ENCODE measurements at places on chromosomes 11 and 22. TPM values are rescaled to one million over a fixed set of nuclear protein-coding genes. Genes with fewer than 3 reads are reported as not detected.

- no peak for DNase-seq
- H3K4me1 ChIP-seq = no peaks in the 10 kb centered on the region
- no peaks in the 10 kb centered on the region for H3K36me3 ChIP-seq
These were observed 35.9 kb downstream of the LRRC10B start for GRCh38 chr11:61544466-61544865.

- peak overlapping the region; percentile 49 for H3K27ac ChIP-seq
- peaks cover 2% of the 10 kb centered on the region for H3K36me3 ChIP-seq
- no peaks in the 10 kb centered on the region for H3K27me3 ChIP-seq
These were observed 4.9 kb downstream of the HTATIP2 start for GRCh38 chr11:20368438-20368837.

DNA sequence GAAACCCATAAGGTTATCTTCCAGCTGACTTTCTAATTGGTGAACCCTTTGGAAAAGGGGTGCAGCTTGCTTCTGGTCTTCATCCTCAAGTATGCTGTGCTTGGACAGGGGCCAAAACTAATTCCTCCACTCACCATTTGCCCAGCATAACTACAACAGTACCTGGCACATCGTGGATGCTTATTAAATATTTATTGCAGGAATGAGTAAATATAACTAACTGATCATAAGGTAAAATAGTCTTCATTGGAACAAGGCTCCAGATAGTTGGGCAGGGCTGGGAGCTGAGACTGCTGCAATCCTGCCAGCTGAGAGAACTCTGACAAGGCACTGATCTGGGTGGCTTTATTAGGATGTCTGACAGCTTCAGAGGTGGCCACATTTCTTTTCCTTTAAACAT lies 2.4 kb upstream of the SIDT2 start:
- H3K27me3 ChIP-seq = no peaks in the 10 kb centered on the region
- H3K27ac ChIP-seq = no peak overlapping the region
- peaks cover 21% of the 10 kb centered on the region for H3K4me1 ChIP-seq
- 0 out of 2 replicates have a peak, but pooled peaks cover 3% of the 10 kb centered on the region for H3K36me3 ChIP-seq
- H3K4me3 ChIP-seq = no peak overlapping the region
- no peak for DNase-seq

DNA sequence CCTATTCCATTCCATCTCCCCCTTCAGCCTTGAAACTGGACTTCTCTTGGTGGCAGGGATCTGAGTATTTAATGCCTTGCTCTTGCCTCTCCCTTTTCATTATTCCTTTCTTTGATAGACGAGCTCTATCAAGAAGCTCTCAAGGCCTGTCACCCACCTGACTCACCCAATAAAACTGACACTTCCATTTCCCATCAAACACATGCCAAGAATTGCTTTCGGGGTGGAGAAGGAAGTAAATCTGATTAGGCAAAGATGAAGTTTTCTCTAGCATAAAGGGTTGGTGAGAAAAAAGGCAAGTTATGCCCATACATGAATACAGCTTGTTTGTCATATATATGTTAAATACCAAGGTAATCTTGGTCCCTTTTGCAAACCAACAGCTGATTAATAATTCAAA lies 34.9 kb upstream of the MYEOV start:
- H3K27me3 ChIP-seq = no peaks in the 10 kb centered on the region
- no peak overlapping the region for H3K27ac ChIP-seq
- no peaks in the 10 kb centered on the region for H3K36me3 ChIP-seq
- no peaks in the 10 kb centered on the region for H3K4me1 ChIP-seq
- H3K4me3 ChIP-seq = no peak overlapping the region

DNA sequence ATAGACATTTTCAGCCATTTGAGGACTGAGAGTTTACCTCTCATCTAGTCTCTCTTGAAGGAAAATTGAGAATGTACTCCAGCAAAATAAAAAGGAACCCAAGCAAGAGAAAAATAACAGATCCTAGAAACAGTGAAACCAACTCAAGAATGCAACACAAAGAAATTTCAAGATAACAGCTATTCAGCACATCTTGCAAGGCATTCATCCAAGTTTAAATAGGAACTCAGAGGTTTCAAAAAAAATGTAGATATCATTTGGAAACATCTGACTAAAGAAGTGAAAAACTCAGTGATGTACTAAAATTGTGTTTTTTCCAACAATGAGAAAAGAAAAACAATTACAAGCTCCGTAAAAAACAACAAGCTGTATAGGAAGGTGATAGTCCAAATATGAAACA lies 76.4 kb downstream of the TMEM135 start:
- H3K36me3 ChIP-seq = no peaks in the 10 kb centered on the region
- H3K4me1 ChIP-seq = 0 out of 2 replicates have a peak, but pooled peaks cover 2% of the 10 kb centered on the region
- H3K27me3 ChIP-seq = no peaks in the 10 kb centered on the region
- H3K4me3 ChIP-seq = no peak overlapping the region
- DNase-seq = no peak

DNA sequence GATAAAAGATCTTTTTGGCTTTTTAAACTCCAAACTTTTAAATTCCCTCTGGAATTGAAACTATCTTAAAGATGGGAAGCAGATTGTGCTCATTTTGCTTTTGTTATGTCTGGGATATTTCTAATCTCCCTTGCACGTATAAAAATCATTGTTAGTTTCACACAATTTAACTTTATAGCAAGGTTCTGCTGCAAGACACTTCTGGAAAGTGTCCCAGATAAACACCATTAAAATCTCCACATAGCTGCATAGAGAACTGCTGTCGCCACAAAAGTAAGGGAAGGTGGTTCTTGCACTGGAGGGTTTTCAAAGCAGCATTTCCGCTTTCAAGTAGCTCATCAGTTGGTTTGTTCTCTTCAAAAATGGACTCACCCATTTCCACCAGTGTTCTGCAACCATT lies 11.8 kb downstream of the PTS start:
- no peak for DNase-seq
- H3K4me1 ChIP-seq = peaks cover 3% of the 10 kb centered on the region
- H3K4me3 ChIP-seq = no peak overlapping the region
- H3K36me3 ChIP-seq = peaks cover 16% of the 10 kb centered on the region
- no peak overlapping the region for H3K27ac ChIP-seq

- H3K36me3 ChIP-seq = no peaks in the 10 kb centered on the region
- peaks cover 7% of the 10 kb centered on the region for H3K27me3 ChIP-seq
- no peaks in the 10 kb centered on the region for H3K4me1 ChIP-seq
- no peak overlapping the region for H3K27ac ChIP-seq
- no peak overlapping the region for H3K4me3 ChIP-seq
- DNase-seq = no peak
These were observed 31.8 kb downstream of the FEZ1 start for GRCh38 chr11:125464270-125464662.

DNA sequence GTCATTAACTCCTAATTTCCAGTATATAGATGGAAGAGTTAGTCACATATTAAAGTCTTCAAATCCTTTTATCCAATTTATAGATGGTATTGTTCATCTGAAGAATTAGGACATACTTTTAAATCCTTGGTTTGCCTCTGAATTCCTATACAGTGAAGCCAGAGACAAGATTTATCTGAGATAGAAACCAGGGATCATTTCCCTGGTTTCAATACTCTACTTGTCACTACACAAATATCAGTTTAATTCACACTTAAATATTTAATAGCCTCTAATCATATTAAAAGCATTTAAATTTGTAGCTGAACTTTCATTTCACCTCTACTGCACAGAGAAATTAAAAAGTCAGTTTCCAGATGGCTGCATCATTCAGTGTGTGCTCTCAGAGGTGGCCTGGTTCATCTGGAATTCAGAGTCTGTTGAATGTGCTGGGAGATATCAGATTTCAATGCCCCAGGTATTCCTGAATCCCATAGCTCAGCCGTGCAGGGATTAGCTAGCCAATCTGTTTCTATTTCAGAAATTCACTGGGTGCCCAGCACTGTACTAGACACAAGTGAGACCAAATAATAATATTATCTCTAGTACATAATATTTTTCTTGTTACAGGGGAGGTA lies 344.3 kb downstream of the AASDHPPT start:
- no peaks in the 10 kb centered on the region for H3K36me3 ChIP-seq
- no peaks in the 10 kb centered on the region for H3K4me1 ChIP-seq
- H3K27ac ChIP-seq = no peak overlapping the region
- DNase-seq = no peak

DNA sequence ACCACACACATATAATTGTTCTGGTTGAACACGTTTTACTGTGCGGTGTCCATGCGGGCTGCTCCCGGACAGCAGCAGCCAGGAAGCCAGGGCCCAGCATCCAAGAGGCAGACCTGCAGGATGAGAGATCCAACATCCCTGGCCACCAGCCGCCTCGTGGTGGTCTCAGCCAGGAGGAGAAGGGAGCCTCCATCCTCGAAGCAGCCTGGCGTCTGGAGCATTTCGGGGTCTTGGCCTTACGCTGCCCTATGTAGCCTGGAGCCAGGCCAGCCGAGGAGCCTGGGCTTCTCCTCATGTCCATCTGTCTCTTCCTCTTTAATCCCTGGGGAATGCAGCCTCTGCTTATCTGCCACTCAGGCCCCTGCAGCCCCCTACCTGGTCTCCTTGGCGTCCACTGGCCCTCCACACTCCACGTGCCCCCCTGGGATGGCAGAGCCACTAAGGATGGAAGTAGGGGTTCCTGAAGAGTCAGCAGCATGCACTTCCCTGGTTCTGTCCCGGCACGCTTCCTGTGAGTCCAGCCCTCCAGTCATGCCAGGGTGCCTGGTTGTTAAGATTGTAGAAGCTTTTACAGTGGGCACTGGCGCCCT lies 253.2 kb downstream of the TBC1D22A start:
- H3K36me3 ChIP-seq = no peaks in the 10 kb centered on the region
- no peak overlapping the region for H3K27ac ChIP-seq
- DNase-seq = no peak

GRCh38 chr11:67576735-67577475 lies 6.7 kb upstream of the GSTP1 start:
- H3K4me3 ChIP-seq = no peak overlapping the region
- peaks cover 15% of the 10 kb centered on the region for H3K4me1 ChIP-seq
- H3K27me3 ChIP-seq = no peaks in the 10 kb centered on the region
- H3K27ac ChIP-seq = no peak overlapping the region
- no peaks in the 10 kb centered on the region for H3K36me3 ChIP-seq

- 0 out of 2 replicates have a peak, but pooled peaks cover 3% of the 10 kb centered on the region for H3K27me3 ChIP-seq
- DNase-seq = no peak
- H3K4me3 ChIP-seq = no peak overlapping the region
- H3K4me1 ChIP-seq = peaks cover 8% of the 10 kb centered on the region
These were observed 59.1 kb upstream of the POU2AF1 start for GRCh38 chr11:111438168-111438567.

DNA sequence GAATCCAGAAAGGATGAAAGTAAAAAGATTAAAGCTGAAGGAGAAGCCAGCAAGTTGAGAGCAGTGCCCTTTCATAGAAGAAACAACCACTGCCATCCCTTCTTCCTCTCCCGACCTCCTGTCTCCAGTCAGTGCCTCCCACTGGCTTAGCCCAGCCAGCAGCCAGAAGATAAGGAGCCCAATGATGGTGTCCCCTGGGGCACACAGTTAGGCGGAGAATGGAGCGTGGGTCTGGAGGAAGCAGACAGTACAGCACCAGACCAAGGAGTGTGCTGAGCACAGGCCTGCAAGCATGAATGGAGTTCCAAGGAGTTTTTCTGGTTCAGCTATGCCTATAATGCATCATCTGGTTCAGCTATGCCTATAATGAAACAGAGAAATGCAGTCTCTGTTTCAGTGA lies 54.3 kb upstream of the TNRC6B start:
- no peaks in the 10 kb centered on the region for H3K4me1 ChIP-seq
- no peak overlapping the region for H3K4me3 ChIP-seq
- no peak overlapping the region for H3K27ac ChIP-seq
- H3K27me3 ChIP-seq = no peaks in the 10 kb centered on the region
- H3K36me3 ChIP-seq = no peaks in the 10 kb centered on the region
- no peak for DNase-seq

- no peak overlapping the region for H3K4me3 ChIP-seq
- H3K27me3 ChIP-seq = no peaks in the 10 kb centered on the region
- H3K27ac ChIP-seq = no peak overlapping the region
- no peak for DNase-seq
- H3K36me3 ChIP-seq = no peaks in the 10 kb centered on the region
- H3K4me1 ChIP-seq = no peaks in the 10 kb centered on the region
These were observed 22.9 kb upstream of the RCE1 start for GRCh38 chr11:66820381-66820780.

DNA sequence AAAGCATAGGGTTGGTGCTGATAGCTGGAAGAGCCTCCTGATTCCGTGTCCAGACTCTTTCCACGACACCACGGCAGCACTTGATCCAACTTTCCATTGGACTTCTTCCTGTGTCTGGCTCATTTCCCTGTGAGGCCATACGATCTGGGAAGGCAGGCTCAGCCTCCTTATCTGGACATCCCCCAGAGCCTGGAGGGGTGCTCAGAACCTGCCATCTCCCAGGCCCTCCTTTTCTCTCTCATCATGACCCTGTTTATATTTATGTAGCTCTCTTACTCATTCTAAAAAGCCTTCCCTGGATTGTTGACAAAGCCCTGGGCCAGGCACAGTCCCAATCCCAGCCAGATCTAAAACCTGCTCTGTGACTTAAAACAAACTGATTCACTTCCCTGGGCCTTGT lies 7.8 kb upstream of the BCL9L start:
- H3K4me1 ChIP-seq = peaks cover 10% of the 10 kb centered on the region
- H3K36me3 ChIP-seq = no peaks in the 10 kb centered on the region
- H3K4me3 ChIP-seq = no peak overlapping the region
- no peak overlapping the region for H3K27ac ChIP-seq
- no peak for DNase-seq

GRCh38 chr11:122069707-122070360 lies 46.2 kb downstream of the BLID start:
- DNase-seq = no peak
- H3K4me3 ChIP-seq = no peak overlapping the region
- no peaks in the 10 kb centered on the region for H3K4me1 ChIP-seq
- H3K27me3 ChIP-seq = no peaks in the 10 kb centered on the region
- H3K27ac ChIP-seq = no peak overlapping the region

DNA sequence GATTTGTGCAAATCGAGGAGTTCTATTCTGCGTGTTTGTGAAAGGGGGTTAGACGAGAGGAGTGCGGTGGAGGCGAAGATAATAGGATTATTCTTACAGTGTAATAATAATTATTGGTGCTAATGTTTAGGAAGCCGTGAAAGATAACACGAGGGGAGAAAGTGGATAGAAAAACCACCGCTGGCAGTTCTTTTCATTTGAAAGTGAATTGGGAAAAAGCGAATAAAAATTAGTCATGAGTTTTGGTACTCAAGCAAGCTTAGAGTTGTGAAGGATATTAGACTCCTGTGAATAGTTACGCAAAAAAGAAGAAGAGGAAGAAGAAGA lies 575 bp downstream of the SLC6A5 start:
- H3K4me3 ChIP-seq = no peak overlapping the region
- DNase-seq = no peak
- H3K4me1 ChIP-seq = no peaks in the 10 kb centered on the region

- no peak overlapping the region for H3K4me3 ChIP-seq
- no peak overlapping the region for H3K27ac ChIP-seq
- no peak for DNase-seq
- H3K36me3 ChIP-seq = no peaks in the 10 kb centered on the region
- no peaks in the 10 kb centered on the region for H3K4me1 ChIP-seq
These were observed 326.3 kb downstream of the GRM5 start for GRCh38 chr11:88739524-88739923.

GRCh38 chr11:27354359-27354965 lies 8.6 kb downstream of the CCDC34 start:
- DNase-seq = no peak
- H3K27me3 ChIP-seq = no peaks in the 10 kb centered on the region
- no peaks in the 10 kb centered on the region for H3K4me1 ChIP-seq
- no peak overlapping the region for H3K27ac ChIP-seq
- H3K4me3 ChIP-seq = no peak overlapping the region

GRCh38 chr22:17491090-17491640 lies 72.1 kb upstream of the SLC25A18 start:
- no peaks in the 10 kb centered on the region for H3K36me3 ChIP-seq
- H3K27ac ChIP-seq = no peak overlapping the region
- DNase-seq = no peak

The PANX2 gene
- total RNA-seq = 0.77 TPM

The OR8D4 gene
- not detected for total RNA-seq

The SYCE3 gene
- total RNA-seq = not detected

The CADM1 gene
- 3.9 TPM for total RNA-seq

The ELFN2 gene
- 2.9 TPM for total RNA-seq

The EI24 gene
- total RNA-seq = 193 TPM

The VWCE gene
- 0.51 TPM for total RNA-seq

The LMNTD2 gene
- 21.8 TPM for total RNA-seq

The GALNT18 gene
- total RNA-seq = 8.6 TPM
